ENCODE measurements at places on chromosomes 12 and 14. TPM values are rescaled to one million over a fixed set of nuclear protein-coding genes. Genes with fewer than 3 reads are reported as not detected.

IRAK3 gene
- 1.7 TPM for total RNA-seq

ST8SIA1 gene
- not detected for total RNA-seq

FAM90A1 gene
- total RNA-seq, result not detected

EML5 gene
- total RNA-seq, result 0.13 TPM

NCOR2 gene
- 58.3 TPM for total RNA-seq

AQP2 gene
- not detected for total RNA-seq

TAS2R9 gene
- total RNA-seq, result not detected

PZP gene
- total RNA-seq, result 0.70 TPM
